ENCODE measurements at places on chromosomes 7 and 10.

DNA sequence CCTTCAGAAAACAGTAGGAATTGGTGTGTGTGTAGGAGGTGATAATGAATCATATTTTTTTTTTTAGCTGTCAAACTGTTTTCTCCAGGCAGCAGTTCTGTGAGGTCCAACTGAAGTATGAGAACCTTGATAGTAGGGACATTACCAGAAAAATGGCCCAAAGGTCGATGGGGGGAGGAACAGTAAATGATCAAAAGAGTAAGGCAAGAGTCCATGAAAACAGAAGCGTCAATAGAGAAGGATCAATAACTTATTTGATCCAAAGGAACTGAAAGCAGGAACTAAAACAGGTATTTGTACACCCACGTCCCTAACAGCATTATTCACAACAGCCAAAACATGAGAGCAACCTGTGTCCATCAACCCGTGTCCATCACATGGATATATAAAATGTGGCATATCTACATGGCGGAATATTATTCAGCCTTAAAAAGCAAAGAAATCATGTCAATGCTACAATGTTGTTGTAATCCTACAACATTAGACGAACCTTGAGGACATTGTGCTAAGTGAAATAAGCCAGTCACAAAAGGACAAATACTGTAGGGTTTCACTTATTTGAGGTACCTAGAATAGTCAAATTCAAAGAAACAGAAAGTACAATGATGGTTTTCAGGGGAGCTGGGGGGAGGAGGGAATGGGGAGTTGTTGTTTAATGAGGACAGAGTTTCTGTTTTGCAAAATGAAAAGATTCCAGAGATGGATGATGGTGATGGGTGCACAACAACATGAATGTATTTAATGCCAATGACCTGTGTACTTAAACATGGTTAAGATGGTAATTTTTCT lies 214.0 kb upstream of the KLF14 start:
- DNase-seq: no peak

DNA sequence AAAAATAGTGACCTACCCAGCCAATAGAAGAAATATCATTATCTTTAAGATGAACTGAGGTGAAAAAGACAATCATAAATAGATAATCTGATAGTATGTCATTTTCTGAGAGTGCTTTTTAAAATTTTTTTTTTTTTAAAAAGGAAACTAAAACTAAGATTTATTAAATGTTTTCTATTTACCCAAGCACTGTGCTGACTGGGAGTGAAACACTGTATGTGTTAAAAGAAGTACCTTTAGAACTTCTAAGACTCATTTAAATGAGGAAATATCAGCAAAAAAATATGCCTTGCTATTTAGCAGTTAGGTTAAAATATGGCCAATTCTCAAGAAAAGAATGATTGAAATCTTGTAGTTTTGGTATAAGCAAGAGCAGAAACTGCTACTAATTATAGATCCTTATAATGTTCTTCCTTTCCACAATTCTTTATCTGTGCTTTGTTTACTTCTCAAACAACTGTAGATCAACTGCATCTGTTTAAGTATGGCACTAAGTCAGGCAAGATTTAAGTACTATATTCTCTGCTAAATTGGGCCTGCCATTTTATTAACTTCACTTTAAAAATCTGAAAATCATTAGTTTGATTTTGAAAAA lies 39.5 kb upstream of the WNT2 start:
- DNase-seq: no peak

DNA sequence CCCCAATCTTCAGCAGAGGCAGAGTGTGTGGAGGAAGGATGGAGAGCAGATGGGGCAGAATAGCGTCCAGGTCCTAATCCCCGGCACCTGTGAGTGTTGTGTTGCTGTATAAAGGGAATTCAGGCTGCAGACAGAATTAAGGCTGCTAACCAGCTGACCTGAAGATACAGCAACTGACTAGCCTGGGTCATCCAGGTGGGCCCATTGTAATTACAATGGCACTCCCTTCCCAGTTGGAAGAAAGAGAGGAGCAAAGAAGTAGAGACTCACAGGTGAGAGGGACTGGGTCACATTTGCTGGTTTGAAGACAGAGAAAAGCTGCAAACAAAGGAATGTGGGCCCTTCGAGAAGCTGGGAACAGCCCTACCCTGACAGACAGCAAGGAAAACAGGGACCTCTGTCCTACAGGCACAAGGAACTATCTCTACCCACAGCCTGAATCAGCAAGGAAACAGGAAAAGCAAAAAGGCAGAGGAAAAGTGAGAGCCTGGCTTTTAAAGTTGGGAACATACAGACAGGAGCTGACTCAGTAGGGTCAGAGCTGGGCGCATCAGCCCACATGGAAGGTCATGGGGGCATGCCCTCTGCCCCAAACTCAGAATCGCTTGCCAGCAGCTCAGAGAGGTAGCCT lies 11.6 kb upstream of the TMEM72 start:
- no peak for DNase-seq

DNA sequence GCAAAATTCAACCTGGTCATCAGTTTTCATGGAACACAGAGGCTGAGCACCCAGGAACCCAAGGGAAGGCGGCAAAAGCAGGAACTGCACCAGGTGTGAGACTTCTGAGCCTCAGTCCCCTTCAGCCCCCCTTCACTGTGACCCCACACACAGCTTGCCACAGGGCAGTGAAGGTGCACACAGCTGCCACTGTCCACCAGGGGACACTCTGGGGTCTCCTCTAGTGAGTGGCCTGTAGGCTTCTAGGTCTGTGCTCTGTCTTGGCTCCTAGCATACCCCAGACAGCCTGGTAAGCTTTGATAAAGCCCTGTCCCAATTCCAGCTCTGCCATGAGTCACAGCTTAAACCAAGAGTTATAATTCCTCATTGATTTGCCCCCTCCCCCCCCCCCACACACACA lies 12.1 kb downstream of the KCNH2 start:
- no peak for DNase-seq

- no peak for DNase-seq
Observed at GRCh38 chr10:132351611-132352010, 19.6 kb downstream of the LRRC27 start.

GRCh38 chr10:90598513-90598912 lies 259.3 kb downstream of the HTR7 start:
- no peak for DNase-seq

DNA sequence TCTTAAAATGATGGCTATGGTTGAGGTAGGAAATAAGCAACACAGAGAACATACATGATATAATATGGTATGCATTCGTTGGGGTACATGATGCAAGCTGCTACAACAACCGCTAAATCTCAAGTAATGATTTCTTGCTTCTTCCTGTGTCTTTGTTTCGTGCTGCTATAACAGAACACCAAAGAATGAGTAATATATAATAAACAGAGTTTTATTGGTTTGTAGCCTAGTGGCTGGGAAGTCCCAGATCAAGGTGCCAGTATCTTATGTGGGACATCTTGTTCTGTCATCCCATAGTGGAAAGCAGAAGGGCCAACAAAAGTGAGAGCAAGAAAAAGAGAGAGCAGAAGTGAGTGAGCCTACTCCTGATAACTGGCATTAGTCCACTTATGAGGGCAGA lies 689.7 kb downstream of the SUGCT start:
- DNase-seq: no peak

All from NCI-H146 (cell line).